ENCODE measurements at places on chromosomes 4 and X. TPM values are rescaled to one million over a fixed set of nuclear protein-coding genes. Genes with fewer than 3 reads are reported as not detected.

The KANTR gene
- 3.4 TPM for total RNA-seq

The ENPP6 gene
- total RNA-seq = 0.11 TPM

GRCh38 chr4:111992351-111993168 is 152.7 kb upstream of the FAM241A start:
- DNase-seq = no peak

DNA sequence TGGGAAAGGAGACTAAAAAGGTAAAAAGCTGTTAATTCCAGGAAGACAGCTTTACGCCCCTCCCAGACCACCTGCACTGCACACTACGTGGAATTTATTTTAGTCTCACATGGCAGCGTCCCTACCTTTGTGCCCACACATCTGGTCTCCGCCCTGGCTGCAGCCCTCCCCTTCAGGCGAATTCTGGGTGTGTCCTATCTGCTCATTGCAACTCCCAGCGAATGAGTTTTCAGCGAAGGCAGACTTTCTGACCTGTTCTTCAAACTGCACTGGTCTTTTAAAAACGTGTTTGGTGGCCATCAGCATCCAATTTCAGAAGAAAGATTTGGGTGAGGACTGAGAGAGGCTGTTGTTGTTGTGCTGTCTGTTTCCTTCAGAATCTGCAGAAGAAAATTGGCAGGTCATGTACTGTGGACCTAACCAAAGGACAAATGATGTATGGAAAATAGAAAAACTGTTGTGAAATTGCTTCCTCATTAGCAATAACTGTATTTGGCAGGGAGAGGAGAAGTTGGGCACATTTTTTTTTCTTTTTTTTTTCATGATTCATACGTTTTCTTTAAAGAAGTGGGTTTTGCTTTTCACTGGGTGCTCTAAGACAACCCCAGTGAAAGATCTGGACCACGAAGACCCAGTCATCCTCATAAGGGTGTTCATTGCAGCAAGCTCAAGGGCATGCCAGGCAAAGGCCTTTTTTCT is 4.2 kb downstream of the TLR8 start:
- DNase-seq = no peak

DNA sequence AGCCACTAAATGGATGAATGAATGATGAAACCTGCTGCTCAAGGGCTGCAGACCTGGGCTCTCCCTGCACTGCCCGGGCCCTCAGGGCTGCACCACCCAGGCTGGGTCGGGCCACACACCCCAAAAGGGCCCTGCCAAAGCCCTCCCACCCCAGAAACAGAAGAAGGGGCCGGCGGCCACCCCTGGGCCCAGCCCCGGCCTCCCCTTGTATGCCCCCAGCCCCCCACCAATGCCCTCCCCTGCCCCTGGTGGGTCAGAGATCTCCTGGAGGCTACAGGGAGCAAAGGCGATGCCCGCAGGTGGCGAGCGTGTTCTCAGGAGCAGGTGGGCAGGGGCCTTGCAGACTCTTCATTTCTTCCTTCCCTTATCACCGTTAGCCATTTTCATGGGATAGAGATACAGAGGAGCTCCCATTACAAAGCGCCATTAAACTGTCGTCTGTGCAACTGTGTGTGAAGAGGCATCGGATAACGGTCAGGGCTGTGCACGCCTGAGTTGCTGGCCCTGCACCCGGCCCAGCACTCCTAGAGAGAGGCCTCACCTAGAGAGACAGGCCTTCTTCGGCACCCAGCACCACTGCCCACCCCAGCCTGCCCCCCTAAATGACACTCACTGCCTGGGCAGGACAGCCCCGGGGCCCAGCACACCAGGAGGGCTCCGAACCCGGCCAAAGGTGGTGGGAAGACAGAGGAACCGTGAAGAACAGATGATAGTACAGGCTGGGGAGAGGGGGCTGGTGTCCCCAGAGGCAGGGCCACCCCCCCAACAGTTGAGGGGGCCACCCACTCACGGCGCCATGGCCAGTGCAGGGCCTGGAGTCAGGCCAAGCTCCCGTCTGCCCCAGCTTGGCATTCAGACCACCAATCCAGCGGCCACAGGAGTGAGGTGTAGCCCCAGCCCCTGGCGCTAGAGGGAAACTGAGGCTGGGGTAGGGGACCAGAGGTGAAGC is 133.7 kb downstream of the FAM53A start:
- peak; percentile 53 for DNase-seq

DNA sequence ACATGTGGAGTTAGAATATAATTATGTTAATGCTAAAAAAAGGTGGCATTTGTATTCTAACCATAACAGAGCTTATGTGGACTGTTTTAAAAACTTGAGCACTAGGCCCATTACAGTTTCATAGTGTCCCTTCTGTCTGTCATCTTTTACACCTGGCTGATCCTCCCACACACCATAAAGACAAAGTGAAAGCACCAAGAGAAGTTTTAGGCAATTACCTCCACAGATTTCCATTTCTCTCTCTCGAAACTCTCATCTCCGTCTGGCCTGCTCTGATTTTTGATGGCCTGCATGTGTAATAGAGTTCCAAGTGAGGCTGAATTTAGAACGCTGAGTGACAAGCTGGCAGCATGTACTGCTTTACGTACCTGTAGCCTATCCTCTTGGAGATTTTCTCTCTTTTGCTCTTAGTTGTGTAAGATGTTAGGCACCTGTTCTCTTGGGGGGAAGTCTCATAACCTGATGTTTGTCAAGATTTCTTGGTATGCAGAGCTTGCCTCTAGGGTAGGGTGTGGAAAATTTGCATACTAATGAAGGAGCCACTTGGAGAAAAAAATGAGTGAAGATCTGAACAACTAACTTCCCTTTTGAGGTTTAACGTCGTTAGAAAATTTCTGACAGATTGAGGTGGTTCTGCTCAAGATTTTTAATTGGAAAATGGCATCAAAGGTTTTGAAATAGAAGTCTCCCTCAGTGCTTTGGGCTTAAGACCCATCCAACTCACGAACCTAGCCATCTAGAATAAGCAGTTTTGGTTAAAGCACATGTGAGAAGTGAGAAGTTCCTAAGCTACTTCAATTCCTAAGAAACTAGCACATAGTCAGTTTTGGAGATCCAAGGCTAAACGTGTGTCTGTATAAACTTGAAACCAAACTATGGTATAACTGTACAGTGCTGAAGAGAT is 57.6 kb upstream of the RAP1GDS1 start:
- no peak for DNase-seq

Data from Right ventricle myocardium inferior (tissue), 1 donor.